ENCODE measurements at places on chromosomes 16 and 17.

DNA sequence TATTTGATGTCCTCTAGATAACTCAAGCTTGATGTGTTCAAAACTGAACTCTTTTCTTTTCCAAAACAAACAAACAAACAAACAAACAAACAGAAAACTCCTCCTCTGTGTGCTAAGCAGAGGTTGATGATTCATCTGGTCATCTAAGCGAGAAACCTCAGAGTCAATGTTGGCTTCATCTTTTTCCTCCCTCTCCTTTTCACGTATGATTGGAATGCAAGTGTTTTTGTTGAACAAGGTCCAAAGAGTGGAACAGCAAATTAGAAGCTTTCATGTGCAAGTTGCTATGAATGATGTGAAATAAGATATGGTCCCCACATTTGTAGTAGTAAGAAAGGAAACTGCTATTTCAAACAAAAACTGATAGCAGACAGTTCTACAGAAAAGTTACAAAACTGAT lies 52.5 kb downstream of the TBX4 start:
- DNase-seq = peak; percentile 26

DNA sequence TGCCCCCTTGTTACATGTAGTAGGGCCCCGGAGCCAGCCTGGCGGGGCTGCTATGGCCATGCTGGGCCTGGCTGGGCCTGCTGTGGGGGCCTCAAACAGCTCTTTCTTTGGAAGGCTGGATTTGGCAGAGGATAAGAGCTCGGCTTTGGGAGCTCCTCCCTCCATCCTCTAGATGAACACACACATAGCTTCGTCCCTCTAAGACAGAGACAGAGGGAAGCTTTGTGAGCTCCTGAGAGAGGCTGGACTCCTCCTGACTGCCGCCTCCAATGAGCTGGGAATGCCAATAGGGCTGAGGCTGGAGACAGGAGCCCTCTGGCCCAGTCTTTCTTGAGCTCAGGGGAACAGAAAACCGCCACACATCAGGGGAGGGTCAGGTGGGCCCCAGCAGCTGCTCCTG lies 37.3 kb upstream of the CDC42EP4 start:
- peak; percentile 97 for DNase-seq

- DNase-seq = peak; percentile 60
These were observed 1.7 kb upstream of the CDH11 start for GRCh38 chr16:65123396-65124211.

GRCh38 chr17:47615766-47616424 lies 33.8 kb upstream of the KPNB1 start:
- DNase-seq = peak; percentile 77

- no peak for DNase-seq
These were observed 33.1 kb downstream of the LGALS9 start for GRCh38 chr17:27663936-27664605.

GRCh38 chr17:10149573-10150399 lies 48.6 kb downstream of the GAS7 start:
- peak; percentile 27 for DNase-seq

- DNase-seq = no peak
These were observed 66.3 kb downstream of the CHD9 start for GRCh38 chr16:53121043-53121620.

GRCh38 chr16:80029761-80030481 lies 429.4 kb upstream of the MAF start:
- DNase-seq = no peak

GRCh38 chr16:9607515-9608230 lies 516.2 kb downstream of the HAPSTR1 start:
- DNase-seq = no peak

GRCh38 chr17:72411124-72411563 lies 290.3 kb downstream of the SOX9 start:
- no peak for DNase-seq

DNA sequence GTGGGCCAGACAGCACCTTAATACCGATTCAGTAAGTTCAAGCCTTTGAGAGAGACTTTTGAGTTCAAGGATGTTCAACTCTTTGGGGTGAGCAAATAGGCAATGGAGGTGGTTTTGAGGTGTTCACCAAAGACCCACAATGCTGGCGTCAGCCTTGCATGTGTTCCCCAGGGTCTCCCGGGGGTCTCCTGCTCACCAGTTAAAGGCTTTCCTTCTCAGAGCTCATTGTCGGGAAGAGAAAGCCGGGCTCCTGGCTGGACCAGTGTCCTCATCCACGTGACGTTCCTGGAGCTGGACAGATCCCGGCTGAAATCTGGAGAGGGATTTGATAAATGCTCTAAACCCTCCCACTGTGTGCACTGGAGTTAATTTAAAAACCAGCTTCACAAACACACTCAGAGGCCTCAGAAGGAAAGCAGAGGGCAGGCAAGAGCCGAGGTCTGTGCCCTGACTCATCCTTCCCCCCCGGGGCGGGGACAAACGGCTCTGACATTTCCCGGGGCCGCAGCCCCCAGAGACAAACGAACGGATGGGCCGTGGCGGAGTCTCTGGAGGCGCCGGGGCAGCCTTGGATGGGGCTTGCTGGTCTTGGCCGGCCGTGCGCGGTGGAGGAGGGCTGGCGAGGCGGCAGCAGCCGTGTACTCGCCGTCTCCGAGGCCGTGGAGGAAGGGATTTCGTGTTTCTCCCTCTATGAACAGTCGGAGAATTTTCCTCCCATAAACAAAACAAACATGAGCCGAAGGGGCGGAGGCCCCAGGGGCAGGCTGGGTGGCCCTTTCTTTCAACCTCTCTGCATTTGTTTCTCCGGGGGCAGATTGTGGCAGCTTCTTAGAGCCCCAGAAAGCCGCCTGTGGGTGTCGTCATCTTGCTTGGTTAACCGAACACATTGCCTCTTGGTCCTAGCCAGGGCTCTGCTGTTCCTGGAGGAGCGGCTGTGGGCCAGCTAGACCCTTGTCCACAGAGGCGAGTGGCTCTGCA lies 94.2 kb downstream of the NTN1 start:
- DNase-seq = peak; percentile 54

GRCh38 chr16:69851491-69852240 lies 89.5 kb downstream of the WWP2 start:
- no peak for DNase-seq

GRCh38 chr17:4009186-4009785 lies 45.0 kb upstream of the ATP2A3 start:
- DNase-seq = peak; percentile 32

GRCh38 chr16:9013508-9013864 lies 49.8 kb upstream of the USP7 start:
- no peak for DNase-seq

- DNase-seq = no peak
These were observed 57.4 kb downstream of the SYNRG start for GRCh38 chr17:37551788-37552187.

DNA sequence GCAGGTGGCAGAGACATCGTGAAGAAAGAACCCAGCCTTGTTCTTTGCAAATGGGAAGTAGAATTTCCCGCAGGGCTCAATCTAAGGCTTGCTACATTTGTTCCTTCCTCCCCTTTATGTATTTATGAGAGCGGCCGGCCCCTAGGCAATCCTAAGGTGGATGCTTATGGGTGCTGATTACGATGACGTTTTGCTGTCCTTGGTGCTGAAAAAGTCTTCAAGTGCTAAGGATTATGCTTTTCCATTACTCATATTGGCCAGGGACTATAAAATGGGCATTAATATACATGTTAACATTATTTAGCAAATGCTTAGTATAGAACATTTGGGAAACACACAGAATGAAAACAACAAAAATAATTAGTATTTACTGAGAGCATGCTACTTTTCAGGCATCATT lies 313.3 kb upstream of the XYLT1 start:
- peak; percentile 57 for DNase-seq

DNA sequence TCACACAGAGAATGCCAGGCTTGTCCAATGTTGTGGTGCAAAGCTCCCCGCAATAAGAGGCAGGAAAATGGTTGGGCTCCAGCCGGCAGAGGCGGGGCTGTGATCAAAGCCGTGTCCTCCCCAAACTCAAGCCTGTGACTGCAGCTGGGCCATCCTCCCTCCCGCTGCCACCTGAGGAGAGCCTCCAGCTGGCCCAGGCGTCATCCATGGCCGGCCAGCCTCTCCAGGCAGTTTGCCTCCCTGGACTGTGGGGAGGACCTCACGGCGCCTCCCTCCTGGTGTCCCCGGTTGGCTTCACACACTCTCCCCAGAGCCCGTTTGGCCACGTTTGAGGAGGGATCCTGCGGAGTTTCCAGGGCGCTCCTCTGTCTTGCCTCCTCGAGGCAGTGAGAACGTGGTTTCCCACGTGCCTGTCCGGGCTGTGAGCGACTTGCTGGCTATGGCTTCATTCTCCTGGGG lies 134.1 kb downstream of the IRF8 start:
- DNase-seq = peak; percentile 82

DNA sequence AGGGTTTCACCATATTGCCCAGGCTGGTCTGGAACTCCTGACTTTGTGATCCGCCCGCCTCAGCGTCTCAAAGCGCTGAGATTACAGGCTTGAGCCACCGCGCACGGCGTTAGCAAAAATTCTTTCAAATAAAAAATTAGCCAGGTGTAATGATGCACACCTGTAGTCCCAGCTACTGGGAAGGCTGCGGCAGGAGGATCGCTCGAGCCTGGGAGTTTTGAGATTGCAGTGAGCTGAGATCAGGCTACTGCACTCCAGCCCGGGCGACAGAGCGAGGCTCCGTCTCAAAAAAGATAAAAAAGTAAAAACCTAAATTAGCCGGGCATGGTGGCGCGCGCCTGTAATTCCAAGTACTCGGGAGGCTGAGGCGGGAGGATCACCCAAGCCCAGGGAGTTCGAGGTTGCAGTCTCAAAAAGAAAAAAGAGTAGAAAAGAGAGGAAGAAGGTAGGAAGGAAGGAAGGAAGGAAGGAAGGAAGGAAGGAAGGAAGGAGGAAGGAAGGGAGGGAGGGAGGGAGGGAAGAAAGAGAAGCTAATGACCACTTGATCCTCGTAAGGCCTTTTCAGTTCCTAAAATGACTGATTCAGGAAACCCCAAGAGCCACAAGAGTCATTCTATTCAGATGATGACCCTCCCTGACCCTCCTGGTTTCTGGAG lies 59.2 kb downstream of the SRL start:
- no peak for DNase-seq

- DNase-seq = no peak
These were observed 21.7 kb upstream of the NFAT5 start for GRCh38 chr16:69544088-69544487.

GRCh38 chr16:66486773-66487579 lies 59.9 kb downstream of the BEAN1 start:
- peak; percentile 89 for DNase-seq

DNA sequence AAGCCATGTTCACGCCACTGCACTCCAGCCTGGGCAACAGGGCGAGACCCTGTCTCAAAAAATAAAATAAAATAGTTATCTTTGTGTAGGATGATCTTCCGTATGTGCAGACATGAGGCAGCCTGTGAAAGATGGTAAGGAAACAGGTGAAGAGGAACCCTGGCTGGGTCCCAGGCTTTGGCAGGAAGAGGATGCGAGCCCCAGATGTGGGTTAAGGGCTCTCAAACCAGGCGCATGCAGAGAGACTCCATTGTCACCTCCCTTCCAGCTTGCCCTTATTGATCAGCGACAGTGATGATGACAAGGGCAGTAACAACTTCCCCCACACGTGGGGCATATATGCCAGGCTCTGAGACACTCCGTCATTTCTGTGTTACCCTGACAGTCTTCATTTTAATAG lies 106.8 kb downstream of the GNAO1 start:
- DNase-seq = no peak

DNA sequence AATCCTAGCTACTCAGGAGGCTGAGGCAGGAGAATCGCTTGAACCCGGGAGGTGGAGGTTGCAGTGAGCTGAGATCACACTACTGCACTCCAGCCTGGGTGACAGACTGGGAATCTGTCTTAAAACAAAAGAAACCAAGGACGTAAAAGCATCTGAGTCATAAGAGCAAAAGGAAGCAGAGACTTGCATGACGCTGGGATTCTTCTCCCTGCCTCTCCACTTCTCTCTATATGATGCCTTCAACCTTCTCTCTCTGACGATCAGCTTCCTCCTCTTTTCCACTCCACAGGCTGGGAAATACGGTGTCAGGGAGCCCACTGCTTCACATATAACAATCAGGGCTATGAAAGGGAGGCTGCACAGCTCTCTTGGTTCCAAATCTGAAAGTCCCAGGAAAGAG lies 43.2 kb upstream of the CCL1 start:
- DNase-seq = no peak

- no peak for DNase-seq
These were observed 112.5 kb downstream of the MAP2K4 start for GRCh38 chr17:12133183-12133582.

GRCh38 chr17:79212149-79213087 lies 137.8 kb downstream of the ENGASE start:
- no peak for DNase-seq

DNA sequence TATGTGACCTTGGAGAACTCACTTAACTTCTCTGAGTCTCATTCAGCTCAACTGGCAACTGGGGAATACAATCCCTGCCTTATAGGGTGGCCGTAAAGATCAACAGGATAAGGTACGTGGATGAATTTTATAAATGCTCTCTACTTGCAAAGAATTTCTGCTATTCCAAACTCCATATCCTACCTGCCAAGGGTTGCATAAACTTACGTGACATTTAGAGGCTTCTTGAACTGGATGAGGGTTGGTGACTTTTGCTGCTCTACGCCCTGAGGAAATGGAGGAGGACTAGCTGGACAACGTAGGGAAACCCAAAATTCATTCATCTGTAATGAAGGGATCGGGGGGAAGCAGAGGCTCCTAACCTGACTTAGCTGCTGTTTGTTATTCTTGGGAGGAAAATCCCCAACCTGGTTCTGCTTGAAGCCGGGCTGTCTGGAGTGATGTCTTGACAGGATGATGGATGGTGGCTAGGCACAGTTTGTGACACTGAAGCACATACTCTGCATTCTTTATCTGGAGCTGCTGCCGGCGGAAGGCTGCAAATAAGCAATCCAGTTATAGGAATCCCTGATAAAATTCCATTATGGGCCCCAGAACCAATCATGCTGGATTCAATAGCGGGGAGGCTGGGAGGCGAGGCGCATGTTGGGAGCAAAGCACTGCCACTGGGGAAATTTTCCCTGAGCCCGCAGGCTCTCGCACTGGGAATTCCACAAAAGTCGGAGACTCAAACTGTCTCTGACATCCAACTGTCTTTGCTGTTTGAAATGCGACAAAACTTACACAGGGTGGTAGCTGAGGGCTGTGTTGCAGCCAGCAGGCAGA lies 94.7 kb upstream of the SDK2 start:
- no peak for DNase-seq

GRCh38 chr16:79139799-79140198 lies 460.7 kb downstream of the MAF start:
- DNase-seq = no peak

All from lung (tissue), 17 donors.